ENCODE measurements at places on chromosomes 3 and 15.

DNA sequence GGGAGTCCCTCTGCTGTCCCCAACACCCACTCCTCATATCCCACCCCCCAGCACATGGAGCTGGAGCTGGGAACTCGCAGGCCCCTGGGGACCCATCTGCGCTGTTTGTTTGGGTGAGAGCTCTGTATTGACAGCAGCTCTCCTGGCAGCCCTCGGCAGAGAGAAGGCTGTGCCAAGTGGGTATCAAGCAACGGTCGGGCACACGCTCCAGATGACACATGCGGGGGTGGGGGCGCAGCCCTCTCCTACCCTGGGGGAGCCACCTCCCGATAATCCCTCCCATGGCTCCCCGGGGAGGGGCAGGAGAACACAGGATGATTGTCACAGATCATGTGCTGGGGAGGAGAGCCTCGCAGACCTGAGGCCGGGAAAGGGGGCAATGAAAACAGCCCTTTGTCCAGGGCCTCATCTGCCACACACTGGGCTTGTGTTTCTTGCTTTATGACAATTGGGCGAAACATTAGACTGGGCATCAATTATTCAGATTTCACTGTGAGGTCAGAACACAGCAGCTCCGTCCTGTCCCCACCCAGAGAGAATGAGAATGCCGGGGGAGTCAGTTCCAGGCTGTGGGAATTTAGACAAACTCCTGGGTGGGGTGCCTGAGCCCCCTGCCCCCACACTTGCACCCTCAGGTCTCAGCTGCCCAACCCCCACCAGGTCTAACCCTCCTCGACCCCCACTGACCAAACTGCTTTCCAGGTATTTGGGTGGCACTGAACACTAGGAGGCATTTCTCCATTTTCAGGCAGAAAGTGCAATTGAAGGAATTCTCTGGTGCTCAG is 46.4 kb upstream of the KLF13 start:
- peak; percentile 67 for DNase-seq

DNA sequence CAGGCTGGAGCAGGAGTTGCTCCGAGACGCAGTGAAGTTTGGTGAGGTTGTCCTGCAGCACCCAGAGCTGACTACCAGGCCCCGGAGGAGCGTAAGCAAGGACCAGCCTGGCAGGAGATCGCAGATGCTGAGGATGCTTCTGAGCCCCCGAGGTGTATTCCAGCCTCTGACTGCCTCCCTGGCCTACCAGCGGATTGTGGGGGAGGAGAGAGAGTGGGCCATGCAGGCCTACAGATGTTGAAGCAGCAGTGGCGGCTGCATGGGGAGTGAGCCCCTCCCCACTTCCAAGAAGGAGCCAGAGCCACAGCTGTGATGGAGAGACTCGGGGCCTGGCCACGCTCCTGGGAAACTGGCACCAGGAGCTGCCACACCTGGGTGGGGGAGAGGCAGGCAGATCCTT is 302.5 kb upstream of the PROK2 start:
- no peak for DNase-seq

GRCh38 chr3:152184971-152185686 is 83.6 kb upstream of the MBNL1 start:
- DNase-seq: no peak

GRCh38 chr3:183315739-183316138 is 62.7 kb downstream of the B3GNT5 start:
- no peak for DNase-seq

GRCh38 chr15:81111510-81112470 is 22.3 kb upstream of the CFAP161 start:
- no peak for DNase-seq

GRCh38 chr3:117310536-117310935 is 601.0 kb downstream of the TUSC7 start:
- DNase-seq: no peak

DNA sequence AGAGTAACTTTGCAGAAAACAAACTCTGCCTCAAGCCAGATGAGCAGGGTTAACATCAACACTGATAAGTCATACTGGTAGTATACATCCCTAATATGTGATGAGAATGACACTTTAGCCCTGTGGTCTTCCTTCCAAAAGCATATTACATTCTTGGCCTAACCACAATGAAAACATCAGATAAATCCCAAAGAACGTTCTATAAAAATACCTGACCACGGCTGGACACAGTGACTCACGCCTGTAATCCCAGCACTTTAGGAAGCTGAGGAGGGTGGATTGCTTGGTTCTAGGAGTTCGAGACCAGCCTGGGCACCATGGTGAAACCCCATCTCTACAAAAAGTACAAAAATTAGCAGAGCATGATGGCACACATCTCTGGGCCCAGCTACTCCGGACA is 4.7 kb downstream of the TMCC1 start:
- DNase-seq: no peak

- DNase-seq: no peak
Observed at GRCh38 chr3:173037840-173038483, 103.1 kb downstream of the SPATA16 start.

- no peak for DNase-seq
Observed at GRCh38 chr3:32869513-32870047, 51.8 kb downstream of the TRIM71 start.

DNA sequence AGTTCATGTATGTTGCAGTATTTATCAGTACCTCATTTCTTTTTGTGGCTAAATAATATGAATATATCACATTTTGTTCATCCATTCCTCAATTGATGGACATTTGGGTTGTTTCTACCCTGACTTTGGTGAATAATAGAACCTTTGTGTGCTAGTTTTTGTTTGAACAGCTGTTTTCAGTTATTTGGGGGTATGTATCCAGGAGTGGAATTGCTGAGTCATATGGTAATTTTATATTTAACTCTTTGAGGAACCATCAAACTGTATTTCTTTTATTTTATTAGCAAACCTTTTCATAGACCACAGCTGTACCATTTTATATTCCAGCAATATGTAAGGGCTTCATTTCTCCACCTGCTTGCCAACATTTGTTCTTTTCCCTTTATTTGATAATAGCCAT is 38.4 kb upstream of the RBM5 start:
- no peak for DNase-seq

- no peak for DNase-seq
Observed at GRCh38 chr3:156207802-156208685, 87.7 kb downstream of the KCNAB1 start.

- DNase-seq: no peak
Observed at GRCh38 chr3:149646181-149646766, 11.6 kb downstream of the WWTR1 start.

- DNase-seq: no peak
Observed at GRCh38 chr15:38424101-38424552, 29.8 kb upstream of the FAM98B start.

DNA sequence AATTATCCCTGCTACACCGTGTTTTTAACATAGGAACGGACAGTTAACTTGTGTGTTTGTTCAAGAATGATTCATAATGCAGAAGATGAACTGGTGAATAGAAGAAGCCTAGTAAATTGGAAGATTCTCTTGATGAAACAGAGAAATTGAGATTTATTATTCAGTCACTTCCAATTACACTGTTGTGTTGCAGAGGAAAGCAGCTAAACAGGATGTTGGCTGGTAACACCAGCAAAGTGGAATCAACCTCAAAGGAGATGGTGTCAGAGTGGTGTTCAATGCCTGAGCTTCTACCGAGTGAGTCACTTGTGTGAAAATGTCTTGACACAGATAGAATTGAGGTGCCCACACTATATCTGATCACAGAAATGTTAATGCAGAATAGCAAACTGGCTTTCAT is 399.6 kb downstream of the LPP start:
- DNase-seq: no peak

DNA sequence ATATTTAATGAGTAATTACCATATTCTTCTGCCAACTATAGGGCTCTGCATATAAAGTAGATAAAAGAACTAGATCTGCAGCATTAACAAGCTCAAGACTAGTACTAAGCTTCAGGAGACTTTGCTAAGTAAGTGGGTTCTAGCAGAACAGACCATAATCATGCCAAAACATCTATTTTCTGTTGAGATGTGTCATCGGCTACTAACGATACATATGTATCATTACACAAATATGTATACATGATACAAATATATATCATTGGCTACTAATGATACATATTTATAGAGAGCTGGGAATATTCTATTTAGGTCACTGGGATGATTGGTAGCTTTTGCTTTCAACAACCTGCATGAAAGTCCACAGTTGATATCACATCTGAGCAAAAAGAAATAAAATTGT is 185.8 kb upstream of the DCBLD2 start:
- DNase-seq: no peak

- no peak for DNase-seq
Observed at GRCh38 chr3:144128108-144128892, 156.7 kb downstream of the DIPK2A start.

GRCh38 chr3:162721736-162722135 is 1225.1 kb downstream of the OTOL1 start:
- DNase-seq: no peak

GRCh38 chr15:49062900-49063299 is 16.7 kb upstream of the SECISBP2L start:
- no peak for DNase-seq

GRCh38 chr3:63936925-63937324 is 24.7 kb upstream of the SCAANT1 start:
- no peak for DNase-seq

GRCh38 chr15:25169318-25169717 is 214.5 kb downstream of the SNRPN start:
- no peak for DNase-seq

DNA sequence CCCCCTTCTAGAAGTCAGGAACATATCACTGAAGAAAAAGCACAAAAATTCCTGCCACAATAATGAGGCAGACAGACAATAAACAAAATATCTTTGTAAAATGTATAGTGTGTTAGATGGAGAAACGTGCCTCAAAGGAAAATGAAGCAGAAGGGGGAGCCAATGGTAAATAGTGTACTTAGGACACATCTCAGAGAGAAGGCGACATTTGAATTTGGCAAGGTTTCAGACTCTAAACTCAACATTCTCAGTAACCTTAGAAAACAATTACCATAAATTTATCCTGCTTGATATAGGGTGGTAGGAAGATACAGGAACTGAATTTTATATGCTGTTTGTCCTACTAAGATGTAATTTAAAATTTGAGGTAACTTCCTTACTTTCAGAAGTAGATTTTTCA is 52.6 kb upstream of the PTX3 start:
- no peak for DNase-seq

DNA sequence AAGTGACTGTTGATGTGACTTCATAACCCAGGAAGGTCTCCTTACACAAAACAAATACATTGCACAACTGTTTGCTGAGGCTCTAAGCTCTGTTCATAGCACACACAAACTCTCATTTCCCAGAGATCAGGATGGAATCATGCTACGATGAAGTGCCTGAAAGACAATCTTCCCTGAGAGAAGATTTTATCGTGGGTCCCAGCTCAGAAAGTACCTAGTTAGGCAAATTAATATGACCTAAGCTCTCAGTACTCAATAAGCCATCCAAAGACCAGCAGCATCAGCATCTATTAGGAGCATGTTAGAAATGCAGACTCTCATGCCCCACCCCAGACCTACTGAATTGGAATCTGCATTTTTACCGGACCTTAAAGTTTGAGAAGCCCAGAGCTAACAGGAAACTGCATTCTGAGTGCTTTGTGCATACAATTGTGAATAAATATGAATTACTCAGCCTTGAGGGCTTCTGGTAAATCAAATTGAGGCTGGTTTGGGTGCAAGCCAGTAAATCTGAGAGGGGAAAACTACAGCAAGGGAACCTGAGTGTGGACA is 161.5 kb upstream of the C2CD4B start:
- no peak for DNase-seq

DNA sequence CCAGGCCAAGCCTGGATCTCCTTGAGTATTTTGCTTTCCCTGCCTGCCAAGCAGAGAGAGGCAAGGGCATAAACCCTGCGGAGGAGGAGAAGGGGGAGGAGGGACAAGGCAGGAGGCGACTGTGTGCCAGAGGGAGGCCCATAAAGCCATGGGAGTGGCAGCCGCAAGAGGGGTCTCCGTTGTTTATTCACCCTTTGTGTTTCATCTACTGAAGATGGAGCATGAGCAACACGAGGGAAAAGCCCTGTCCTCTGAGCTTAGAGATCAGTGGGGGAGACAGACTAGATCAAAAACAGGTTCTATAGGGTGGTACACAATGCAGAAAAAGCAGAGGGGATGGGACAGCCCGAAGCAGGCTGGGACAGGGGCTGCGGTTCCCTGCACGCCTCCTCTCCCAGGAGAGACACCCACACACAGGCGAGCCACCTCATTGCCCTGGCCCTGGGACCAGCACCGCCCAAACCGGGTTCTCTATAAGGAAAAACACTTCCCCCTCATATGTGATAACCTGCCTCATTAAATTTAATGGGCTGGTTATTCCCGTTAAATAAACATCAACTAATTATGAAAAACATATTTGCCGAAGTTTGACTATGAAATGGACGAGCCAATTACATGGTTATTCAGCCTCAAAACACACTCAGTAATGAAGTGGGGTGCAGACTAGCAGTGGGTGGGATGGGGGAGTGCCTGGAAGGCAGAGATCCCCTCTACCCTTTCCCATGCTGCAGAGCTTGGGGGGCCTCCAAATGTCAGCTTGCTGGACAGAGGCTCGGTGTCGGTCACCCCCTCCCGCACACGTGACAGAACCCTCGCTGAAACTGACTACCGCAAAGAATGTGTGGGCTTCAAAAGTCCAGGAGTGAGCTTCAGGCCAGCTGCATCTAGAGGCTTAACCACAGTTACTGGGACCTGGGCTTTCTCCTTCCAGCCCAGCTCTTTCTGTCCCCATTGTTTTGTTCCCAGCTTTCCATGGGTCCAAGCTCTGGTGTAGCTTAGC is 14.2 kb upstream of the PLXNA1 start:
- DNase-seq: no peak

- no peak for DNase-seq
Observed at GRCh38 chr3:180421721-180422120, 180.2 kb upstream of the TTC14 start.

DNA sequence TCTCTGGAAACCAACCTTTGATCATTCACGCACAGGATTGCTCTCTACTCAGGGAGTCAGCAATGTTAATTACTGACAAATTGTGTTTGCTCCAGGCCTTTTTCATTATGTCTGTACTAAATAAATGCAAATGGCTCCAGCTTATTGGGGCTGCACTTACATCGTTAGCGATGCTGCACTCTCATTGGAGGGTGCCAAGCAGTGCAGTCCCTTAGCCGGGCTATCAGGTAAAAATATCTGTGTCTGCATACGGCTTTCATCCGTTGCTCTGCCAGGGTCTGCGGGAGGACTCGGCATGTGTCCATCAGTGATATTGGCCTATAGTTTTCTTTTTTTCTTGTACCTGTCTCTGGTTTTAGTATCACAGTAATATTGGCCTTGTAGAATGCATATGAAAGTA is 471.5 kb upstream of the CADM2 start:
- no peak for DNase-seq

- no peak for DNase-seq
Observed at GRCh38 chr3:42090973-42091731, at the start of gene TRAK1. TRAK1 (plus strand) TSS chr3:42091357; CDS start chr3:42091470, 113 bp downstream.

DNA sequence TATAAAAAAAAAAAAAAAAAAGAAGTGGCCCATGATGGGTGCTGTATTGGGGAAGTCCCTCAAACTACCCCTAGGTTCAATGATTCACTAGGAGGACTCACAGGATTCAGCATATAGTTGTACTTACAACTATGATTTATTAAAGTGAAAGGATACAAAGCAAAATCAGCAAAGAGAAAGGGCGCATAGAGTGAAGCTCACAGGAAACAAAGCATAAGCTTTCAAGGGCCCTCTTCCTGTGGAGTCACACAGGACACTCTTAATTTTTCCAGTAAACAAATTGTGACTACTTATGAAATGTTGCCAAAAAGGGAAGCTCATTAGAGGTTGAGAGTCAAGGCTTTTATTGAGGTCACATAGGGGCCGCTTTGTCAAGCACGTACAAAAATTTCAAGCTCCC is 153.7 kb upstream of the GAP43 start:
- DNase-seq: peak; percentile 72

- DNase-seq: no peak
Observed at GRCh38 chr15:43763819-43764446, 12.8 kb downstream of the ELL3 start.

- DNase-seq: no peak
Observed at GRCh38 chr15:85037641-85038040, 56.0 kb downstream of the PDE8A start.

All from NCI-H774 (cell line).